ENCODE measurements at places on chromosomes 6 and 20. TPM values are rescaled to one million over a fixed set of nuclear protein-coding genes. Genes with fewer than 3 reads are reported as not detected.

Gene TBC1D7
- 11.0 TPM for total RNA-seq

Gene NKAPL
- 3.1 TPM for total RNA-seq

DNA sequence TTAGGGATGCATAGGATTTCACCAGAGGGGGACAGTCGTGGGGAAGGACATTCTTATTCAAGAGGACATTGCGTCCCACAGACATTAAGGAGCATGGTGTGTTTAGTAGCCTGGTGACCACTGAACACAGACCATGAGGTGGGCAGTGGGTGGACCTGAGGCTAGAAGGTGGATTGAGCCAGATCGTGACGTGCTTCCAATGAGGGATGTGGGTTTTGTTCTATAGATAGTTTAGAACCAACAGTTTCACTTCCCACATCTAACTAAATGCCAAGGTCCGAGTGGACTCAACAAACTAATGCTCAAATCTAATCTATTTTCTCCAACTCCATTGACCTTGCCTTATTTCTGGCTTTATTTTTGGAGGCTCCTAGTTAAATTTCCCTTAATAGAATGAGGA, 58.5 kb downstream of the OGFRL1 start:
- no peak for DNase-seq

DNA sequence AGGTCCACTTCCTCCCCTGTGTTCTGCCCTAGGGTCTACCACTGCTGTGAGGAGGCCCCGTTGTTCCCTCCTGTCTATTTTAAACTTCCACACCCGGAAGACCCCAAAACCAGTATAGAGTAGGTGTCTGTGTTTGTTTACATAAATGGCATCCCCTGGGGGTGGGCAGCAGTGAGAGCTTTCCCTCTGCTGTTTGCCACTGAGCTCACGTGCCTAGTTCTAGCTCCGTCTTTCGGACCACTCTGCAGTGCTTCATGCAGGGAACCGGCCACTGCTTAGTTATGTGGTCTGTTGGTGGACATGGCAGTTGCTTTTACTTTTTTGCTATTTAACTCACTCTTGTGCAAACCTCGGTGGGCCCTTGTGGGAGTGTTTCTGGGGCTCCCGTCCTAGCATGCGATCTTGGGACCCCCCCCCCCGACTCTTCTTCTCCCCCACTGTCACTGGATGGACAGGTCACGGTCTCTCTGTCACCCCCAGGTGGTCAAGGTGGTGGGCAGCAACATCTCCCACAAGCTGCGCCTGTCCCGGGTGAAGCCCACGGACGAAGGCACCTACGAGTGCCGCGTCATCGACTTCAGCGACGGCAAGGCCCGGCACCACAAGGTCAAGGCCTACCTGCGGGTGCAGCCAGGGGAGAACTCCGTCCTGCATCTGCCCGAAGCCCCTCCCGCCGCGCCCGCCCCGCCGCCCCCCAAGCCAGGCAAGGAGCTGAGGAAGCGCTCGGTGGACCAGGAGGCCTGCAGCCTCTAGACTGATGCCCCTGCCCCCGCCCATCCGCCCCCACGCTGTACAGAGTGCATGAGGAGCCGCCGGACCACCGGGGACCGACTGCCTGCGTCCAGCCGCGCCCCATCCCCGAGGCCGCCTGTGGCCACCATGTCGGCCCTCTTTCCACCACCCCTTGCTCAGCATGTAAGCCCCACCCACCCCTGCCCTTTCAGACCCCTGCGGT, 40.9 kb downstream of the VSTM2L start:
- peak; percentile 41 for DNase-seq

GRCh38 chr6:40074306-40075055, 140.2 kb upstream of the MOCS1 start:
- no peak for DNase-seq

- no peak for DNase-seq
These were observed 100.7 kb upstream of the GMDS start for GRCh38 chr6:2346078-2346477.

Gene PPP1R14C
- 0.26 TPM for total RNA-seq

Gene HLA-DRB1
- total RNA-seq = 133 TPM

DNA sequence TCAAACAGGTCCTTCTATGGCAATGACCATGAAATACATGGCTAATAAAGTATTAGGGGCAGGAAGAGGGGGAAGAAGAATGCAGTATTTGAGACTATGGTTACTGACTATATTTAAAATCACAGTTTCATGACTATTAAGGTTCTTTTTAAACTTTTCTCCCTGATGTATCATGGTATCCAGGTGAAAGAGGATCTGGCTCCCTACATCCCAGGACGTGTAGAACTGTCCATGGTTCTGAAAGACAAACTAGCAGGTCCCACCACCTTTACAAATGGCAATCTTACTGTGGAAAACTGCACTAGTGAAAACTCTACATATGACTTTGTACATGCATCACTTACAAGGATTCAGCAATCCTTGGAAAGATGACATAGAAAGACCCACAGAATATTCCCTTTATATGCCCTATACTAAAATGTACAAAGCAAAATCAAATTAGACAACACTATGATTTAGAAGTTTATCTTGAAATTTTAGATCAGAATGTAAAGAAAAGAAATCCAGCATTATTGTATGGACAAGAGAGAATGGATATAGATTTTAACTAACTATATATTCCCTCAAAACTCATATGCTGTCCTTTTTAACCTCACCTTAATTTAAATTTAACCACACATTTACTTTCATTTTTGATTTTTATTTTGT, 33.5 kb downstream of the RPP21 start:
- DNase-seq = no peak

- DNase-seq = no peak
These were observed 32.4 kb downstream of the OR2B2 start for GRCh38 chr6:27879837-27880236.

DNA sequence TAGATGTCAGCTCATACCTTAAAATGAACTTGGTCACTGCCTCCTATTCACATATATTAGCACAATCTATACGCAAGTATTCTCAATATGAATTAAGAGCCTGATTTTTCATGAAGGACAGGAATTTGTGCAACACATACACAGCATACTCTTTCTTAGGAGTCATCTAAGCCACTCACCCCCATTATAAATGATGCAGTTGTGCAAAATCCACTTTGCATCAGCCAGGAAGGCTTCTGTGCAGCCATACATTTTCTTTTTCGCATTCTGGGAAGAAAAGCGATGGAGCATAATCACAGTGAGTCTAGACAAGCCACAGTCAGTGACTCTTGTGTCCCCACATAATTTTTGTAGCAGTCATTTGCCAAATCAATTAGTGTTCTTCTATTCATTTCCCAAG, 66.5 kb downstream of the ZMYND8 start:
- DNase-seq = no peak

DNA sequence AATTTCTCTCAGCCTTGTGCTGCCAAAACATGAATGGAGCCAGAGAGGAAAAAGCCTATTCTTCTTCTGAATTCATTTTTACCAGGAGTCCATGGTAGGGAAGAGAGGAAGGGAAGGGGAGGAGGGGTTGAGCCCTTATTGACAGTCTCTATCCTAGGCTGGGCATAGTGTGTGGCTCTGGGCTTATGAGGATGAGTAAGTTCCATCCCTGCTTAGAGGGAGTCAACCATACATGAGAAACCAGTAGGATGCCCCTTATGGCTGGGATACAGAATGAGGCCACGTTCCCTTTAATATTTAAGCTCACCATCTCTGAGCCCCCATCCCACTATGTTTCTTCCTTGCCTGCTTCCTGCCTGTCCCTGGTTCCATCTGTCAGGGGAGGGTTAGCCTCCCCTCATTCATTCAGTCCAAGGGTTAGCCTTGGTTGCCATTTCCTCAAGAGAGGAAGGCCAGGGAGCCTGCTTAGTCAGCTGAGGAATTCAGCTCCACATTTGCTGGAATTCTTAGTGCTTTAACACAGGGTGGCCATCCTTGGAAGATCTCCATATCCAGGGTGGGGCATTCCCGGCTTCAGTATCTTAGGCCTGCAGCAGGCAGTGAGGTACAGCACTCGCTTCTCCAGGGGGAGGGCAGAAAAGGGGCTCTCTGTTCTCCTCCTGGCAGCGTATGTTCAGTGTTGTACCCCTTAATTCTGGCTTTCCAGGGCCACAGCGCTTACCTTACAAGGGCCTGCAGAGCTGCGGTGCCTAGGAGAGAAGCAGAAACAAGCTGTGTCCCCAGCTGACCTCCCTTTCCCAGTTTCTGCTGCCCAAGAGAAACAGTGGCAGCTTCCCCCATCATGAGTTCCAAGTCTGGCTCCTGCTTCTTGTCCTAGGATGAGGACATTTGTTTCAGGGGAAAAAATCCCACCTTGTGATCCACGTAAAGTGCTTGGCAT, 12.5 kb downstream of the SIRT5 start:
- DNase-seq = no peak

Gene GRM4
- total RNA-seq = not detected

- no peak for DNase-seq
These were observed 337.4 kb downstream of the GRIK2 start for GRCh38 chr6:101730954-101731353.

Gene WFDC8
- total RNA-seq = not detected

DNA sequence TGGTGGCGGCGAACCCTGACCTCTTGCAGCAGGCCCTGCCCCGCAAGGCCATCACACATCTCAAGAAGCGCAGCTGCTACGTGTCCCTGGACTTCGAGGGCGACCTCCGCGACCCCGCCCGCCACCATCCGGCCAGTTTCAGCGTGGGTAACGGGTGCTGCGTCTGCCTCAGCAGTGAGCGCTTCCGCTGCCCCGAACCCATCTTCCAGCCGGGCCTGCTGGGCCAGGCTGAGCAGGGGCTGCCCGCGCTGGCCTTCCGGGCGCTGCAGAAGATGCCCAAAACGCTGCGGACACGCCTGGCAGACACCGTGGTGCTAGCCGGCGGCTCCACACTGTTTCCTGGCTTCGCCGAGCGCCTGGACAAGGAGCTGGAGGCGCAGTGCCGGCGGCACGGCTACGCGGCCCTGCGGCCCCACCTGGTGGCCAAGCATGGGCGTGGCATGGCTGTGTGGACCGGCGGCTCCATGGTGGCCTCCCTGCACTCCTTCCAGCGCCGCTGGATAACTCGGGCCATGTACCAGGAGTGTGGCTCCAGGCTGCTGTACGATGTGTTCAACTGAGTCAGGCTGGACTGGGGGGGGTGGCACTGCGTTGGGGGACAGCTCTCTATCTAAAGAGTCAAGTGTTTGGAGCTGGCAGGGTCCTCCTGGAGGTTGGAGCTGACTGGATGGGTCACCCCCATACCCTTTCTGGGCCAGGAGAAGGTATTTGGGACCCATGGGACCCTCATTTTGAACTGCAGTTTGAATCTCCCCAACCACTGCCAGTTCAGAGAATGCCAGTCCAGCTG, 1.1 kb downstream of the ACTL10 start:
- DNase-seq = peak; percentile 94

DNA sequence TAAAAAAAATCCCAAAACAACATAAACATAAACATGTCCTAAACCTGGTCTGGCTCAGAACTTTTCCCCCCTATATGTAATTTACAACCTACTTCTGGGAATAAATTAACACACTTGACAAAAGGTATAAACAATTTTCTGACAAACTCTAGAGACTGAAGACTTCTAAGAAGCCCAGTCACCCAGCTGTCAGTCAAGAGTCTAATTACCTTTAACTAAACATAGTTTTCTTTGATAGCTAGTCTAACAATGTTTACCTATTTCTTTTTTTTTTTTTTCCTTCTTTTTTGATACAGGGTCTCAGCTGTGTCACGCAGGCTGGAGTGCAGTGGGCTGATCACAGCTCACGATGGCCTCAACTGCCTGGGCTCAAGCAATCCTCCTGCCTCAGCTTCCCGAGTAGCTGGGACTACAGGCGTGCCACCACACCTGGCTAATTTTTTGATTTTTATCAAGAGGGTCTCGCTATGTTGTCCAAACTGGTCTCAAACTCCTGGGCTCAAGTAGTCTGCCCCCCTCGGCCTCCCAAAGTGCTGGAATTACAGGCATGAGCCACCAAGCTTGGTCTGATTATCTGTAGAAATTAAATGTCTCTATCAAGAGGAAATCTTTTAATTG, 932 bp upstream of the UBR2 start:
- no peak for DNase-seq

DNA sequence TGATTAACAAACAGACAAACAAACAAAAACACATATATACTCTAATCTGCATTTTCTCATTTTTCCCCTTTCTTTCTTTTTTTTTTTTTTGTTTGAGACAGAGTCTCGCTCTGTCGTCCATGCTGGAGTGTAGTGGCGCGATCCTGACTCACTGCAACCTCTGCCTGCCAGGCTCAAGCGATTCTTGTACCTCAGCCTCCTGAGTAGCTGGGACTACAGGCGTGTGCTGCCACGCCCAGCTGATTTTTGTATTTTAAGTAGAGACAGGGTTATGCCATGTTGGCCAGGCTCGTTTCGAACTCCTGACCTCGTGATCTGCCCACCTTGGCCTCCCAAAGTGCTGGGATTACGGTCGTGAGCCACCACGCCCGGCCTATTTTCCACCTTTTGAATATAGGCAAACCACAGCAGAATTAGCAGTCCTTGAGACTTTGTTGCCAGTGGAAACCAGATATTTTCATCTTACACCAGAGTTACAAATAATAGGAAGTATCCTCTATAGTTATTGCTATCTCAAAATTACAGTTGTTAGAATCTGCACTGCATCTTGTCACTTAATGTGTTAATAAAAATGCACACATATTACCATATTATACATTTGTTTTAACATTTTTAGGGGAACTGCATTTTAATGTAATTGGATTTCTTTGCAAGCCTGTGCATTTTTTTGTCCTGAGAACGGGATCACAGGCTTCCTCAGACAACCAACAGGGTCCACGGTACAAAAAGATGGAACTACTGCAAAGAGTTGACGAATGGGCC, 208.2 kb upstream of the ZNF217 start:
- peak; percentile 22 for DNase-seq

DNA sequence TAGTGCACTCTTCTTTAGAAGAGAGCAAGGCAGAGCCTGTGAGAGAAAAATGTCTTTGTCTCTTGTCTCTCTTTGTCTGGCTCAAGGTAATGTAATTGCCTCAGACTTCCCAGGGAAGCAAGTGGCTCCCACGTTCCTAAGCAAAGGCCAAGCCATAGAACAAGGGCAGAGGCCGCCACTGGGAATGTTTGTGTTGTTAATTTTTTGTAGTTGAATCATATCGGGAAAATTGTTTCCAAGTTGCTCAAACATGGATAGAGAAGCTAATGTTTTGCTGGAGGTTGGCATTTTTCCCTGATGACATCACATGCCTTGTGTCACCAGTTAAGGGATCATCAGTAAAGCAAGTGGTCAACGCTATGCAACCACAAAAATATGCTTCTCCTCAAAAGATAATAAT, 211.5 kb upstream of the FOXA2 start:
- no peak for DNase-seq

Gene MRPS18A
- total RNA-seq = 34.5 TPM

DNA sequence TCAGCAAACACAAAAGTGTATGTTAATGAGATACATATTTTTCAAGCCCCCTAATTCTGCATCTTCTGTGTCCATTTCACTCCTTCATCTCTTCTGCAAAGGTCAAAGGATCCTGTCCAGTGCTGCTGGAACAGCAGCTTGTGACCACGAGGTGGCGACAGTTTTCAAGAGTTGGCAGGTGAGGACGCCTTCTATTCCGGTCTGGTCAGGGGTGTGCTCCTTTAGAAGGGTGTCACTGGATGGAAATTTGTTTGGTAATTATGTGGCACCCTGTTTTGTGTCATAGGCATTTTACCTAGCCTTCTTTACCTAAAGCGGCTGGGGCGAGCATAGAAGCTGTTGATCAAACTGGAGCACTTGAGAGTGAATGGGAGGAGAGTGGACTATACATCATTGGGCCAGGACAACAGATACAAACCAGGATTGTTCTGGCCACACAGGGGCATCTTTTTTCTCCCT, 32.9 kb upstream of the ERVFRD-1 start:
- no peak for DNase-seq

- no peak for DNase-seq
These were observed 2.8 kb upstream of the NSFL1C start for GRCh38 chr20:1469306-1469905.

GRCh38 chr6:11769811-11770545, 8.6 kb downstream of the ADTRP start:
- DNase-seq = no peak

GRCh38 chr6:19590501-19591131, 246.6 kb upstream of the ID4 start:
- DNase-seq = no peak

Gene PNLDC1
- total RNA-seq = not detected
